Glutamatergic neuron (in vitro differentiated cells): ENCODE measurements at places on chromosomes 1 and 21. TPM values are rescaled to one million over a fixed set of nuclear protein-coding genes. Genes with fewer than 3 reads are reported as not detected.

SELENBP1 gene
- total RNA-seq, result 2.9 TPM

S100A5 gene
- not detected for total RNA-seq

WNT3A gene
- not detected for total RNA-seq

OR2L3 gene
- total RNA-seq, result 0.15 TPM

- no peak overlapping the region for H3K4me3 ChIP-seq
- no peak for DNase-seq
- no peak overlapping the region for H3K27ac ChIP-seq
- H3K36me3 ChIP-seq, result no peaks in the 10 kb centered on the region
- H3K27me3 ChIP-seq, result peaks cover 6% of the 10 kb centered on the region
Observed at GRCh38 chr1:30372792-30373433, 350.5 kb downstream of the MATN1 start.

DNA sequence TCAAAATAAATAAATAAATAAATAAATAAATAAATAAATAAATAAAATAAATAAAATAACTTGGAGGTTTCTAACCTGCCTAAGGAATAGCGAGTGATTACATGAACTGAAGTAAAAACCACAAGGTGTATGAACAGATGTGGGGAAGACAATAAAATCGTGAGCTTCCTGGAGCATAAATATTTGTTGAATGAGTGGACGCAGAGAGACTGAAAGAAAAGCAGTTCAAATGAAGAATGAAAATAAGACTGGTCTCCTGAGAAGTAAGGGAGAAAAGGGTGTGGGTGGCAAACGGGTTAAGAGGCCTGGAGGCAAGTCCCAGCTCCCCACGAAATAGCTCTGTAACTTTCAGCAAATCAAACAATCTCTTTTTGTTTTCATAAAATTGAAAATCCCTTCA, 33.6 kb downstream of the CHML start:
- H3K27ac ChIP-seq, result no peak overlapping the region
- no peaks in the 10 kb centered on the region for H3K36me3 ChIP-seq
- no peaks in the 10 kb centered on the region for H3K27me3 ChIP-seq
- H3K4me1 ChIP-seq, result no peaks in the 10 kb centered on the region
- no peak overlapping the region for H3K4me3 ChIP-seq

GRCh38 chr1:72296501-72296900, 14.2 kb upstream of the NEGR1 start:
- no peak overlapping the region for H3K4me3 ChIP-seq
- no peaks in the 10 kb centered on the region for H3K36me3 ChIP-seq
- H3K27me3 ChIP-seq, result peaks cover 2% of the 10 kb centered on the region
- no peaks in the 10 kb centered on the region for H3K4me1 ChIP-seq
- no peak for DNase-seq
- H3K27ac ChIP-seq, result no peak overlapping the region
